GM04503 (cell line): ENCODE measurements at places on chromosomes 12 and 14.

DNA sequence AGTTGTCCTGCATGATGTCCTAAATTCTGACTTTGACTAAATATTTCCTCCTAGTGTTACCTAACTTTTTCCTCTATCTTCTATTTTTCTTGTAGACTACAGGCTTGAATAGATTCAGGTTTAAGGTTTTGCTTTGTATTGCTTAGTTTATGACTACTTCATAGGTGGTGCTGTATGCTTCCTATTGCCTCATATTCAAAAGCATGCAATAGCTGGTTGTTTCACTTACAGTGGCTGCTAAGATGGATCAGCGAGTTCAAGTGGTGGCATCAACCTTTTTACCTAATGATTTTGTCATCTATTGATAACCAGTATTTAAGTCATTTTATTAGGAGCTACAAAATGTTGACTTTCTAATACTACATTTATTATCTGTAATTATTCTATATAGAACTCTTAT lies 36.3 kb upstream of the BICD1 start:
- no peak for DNase-seq

DNA sequence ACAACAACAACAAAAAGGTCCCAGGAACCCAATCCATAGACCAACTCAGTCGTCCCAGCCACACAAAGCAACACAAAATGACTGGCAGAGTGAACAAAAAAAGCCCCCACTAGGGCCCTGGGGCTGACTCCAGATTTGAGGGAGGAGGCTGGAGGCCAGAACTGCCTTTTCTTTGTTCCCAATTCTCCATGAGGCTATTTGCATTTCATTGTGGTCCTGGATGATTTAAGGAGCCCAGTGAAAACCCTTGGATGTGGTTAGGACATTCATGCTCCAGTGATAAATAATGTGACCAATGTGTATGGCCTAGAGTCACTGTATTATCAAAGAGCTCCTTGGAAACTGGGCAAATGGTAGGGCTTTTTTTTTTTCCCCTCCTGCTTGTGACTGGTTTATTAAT lies 192.9 kb downstream of the NUAK1 start:
- no peak for DNase-seq

DNA sequence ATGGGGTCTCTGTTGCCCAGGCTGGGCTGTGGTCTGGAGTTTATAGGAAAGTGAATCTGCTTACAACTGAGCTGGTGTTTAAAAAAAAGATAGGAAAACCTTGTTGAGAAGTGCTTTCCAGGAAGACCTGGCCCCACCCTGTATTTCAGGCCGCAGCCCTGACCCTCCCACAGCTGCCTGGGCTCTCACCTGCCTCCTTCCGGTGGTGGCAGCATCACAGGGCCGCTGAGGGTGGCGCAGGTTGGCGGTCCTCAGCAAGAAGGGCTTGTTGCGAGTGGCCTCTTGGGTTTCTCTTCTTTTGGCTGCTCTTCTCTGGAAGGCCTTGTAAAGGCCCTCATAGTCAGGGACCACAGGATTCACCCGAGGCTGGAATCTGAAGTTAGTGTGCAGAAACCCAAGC lies 7.7 kb downstream of the FAM161B start:
- no peak for DNase-seq

DNA sequence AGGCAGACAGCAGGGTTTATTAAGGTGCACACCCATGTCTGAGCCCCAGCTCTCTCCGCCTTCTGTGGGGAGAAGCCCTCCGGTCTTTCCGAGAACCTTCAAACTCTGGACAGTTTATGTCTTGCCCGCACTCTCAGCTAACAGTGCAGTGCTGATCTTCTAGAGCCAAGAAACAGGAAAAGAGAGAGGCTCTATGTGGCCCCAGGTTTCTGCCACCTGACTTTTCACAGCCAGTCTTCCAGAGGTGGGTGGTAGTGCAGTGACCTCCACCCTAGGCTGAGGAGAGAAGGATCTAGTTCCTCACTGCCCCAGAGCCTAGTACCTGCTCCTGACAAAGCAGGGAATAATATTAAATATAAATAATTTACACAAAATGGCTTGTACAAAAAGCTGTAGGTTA lies 4.0 kb upstream of the SLC22A17 start:
- DNase-seq, result no peak

DNA sequence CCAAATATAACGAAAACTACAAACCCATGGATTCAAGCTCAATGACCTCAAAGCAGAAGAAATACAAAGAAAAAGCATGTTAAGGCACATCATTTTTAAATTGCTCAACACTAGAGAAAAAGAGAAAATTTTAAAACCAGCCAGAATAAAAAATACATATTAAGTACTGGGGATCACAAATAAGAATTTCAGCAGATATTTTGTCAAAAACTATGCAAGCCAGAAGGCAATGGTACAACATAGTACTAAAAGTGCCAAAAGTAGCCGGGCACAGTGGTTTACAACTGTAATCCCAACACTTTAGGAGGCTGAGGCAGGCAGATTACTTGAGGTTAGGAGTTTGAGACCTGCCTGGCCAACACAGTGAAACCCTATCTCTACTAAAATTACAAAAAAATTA lies 10.2 kb downstream of the SGPP1 start:
- DNase-seq, result no peak

DNA sequence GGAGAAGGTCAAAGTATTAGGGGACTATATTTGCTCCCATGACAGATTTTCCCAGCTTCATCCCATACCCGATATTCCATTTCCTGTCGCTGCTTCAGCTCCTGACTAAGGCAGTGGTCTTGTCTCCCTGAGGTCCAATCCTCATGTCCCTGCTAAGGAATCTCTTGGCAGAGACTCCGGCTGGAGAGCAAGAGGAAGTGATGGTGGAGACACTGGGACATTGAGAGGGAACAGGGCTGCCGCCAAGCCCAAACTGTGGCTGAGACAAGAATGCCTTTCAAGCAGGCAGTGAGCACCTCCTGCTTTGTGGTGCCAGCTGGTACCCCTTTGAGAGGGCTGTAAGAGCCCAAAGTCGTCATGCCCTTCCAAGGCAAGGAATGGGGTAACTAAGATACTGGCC lies 5.5 kb downstream of the SP7 start:
- no peak for DNase-seq

GRCh38 chr14:85182282-85182681 lies 347.7 kb upstream of the FLRT2 start:
- no peak for DNase-seq

DNA sequence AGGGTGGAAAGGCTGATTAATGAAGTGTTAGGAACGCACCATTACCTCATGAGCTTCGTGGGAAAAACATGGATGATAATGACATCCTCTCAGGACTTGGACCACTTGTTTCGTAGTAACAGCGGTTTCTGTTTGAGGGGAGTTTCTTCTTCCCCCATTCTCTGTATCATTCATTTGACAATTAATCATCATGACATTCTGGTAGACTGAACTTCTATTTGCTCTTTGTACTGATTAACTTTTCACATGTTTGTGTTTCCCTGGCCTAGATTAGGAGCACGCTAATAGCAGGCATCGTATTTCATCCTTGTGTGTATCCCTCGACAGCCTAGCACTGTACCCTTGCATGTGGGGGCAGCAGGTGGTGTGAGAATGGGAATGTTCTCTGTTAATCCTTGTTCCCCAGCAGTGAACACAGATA lies 8.0 kb downstream of the LRRC74A start:
- no peak for DNase-seq

DNA sequence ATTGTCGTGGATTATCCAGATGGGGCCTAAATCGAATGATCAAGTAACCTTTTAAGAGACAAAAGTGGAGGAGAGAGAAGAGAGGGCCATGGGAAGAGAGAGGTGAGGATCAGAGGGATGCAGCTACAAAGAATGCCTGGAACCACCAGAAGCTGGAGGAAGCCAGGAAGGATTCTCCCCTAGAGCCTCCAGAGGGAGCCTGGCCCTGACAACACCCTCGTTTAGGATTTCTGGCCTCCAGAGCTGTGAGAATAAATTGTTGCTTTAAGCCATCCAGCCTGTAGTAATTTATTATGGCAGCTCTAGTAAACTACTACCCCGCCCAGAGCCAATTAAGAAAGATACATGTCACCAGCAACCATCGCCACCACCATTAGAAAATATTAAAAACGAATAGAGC lies 46.2 kb upstream of the GSC start:
- no peak for DNase-seq

- DNase-seq, result no peak
Measured at GRCh38 chr12:97272471-97272870, 190.1 kb upstream of the RMST start.

DNA sequence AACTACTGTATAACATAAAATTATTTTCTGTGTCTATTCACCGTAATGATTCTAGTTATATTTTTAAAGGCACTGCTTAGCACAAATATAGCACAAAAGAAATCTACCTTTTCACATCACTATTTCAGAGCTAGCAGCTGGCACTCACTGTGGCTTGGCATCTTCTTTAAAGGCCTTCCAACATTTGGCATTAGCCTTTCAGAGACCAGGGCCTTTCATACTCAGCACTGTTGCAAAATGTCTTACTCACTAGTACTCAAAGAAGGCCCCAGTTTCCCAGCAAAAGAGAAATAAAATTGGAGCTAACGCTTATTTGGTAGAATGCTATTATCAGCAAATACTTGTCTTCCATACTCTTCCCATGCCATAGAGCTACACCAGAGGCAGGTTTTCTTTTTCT lies 238.4 kb downstream of the MED13L start:
- DNase-seq, result no peak

DNA sequence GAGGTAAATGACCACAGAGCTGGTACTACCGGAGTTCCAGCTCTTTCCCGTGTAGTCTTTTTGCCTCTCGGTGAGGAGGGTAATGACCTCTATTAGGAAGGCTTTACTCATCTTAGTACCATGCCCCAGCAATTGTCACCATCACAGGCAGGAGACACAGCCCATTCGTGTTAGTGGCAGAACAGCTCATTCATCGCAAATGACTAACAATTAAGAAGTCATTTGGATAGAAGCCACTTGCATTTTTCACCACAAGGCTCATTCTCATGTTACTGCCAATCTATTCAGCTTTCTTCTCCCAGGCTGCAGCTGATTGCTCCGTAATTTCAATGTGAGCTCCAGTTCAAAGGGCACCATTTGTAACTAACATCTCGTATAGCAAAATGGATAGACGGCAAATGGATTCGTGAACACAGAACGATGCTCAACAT lies 718.8 kb upstream of the TMEM132C start:
- peak; percentile 85 for DNase-seq

GRCh38 chr12:58346032-58346632 lies 404.8 kb downstream of the ATP23 start:
- DNase-seq, result no peak

DNA sequence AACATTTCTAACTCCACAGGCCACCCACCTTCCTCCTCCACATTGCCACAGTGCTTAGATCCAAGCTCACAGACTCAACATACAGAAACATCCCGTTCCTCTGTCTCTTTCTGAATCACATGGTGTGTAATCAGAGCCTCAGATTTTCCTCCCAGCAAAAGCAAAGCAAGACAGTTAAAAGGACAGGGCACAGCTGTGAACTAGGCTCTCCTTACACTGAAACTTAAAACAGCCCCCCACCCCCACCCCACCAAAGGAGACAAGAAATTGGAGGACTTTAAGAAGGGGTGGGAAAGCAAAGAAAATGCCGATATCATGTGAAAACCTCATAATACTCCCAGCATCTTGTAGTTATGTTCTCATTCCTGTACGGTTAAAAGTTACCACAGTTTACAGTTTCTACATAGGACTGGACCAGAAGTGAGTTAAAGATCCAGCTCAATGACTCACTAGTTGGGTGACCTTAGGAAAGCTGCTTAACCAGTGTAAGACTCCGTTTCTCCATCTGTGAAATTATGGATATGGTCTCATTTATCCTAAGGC lies 4.8 kb downstream of the YBX3 start:
- no peak for DNase-seq

DNA sequence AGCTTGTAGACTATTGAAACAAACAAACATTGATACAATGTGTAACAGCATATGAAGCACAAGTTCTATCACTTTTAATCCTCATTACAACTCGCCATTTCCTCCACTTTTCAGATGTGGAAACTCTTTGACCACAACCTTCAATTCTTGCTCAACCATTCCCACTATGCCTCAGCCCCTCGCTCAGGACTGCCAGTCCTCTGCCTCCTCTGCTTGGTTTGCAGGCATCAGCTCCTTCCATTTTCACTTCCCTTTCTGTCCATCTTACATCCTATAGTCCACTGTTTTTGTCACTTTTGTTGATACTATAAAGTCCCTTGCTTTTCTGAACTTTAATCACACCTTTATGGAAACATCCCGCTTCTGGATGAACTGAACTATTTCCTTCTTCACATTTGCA lies 28.2 kb upstream of the CD27 start:
- no peak for DNase-seq

DNA sequence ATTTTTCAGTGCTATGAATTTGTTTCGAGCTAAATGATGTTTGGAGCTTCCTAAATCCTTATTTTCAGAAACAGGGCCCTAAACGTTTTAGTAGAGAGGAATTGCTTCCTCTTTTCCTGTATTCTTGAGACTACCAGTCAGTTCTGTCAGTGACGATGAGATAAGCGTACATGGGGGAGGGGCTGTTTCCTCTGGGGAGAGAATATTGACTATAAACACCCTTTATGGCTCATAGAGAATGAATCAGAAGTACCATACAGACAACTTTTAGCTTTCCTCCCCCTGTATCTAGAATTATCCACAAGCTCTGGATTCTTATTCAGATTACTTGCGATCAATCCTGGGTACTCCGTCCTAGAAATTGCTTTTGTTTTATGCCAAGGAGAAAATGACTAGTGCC lies 5.1 kb downstream of the TBK1 start:
- no peak for DNase-seq

GRCh38 chr14:101709962-101710931 lies 51.3 kb upstream of the PPP2R5C start:
- DNase-seq, result no peak

DNA sequence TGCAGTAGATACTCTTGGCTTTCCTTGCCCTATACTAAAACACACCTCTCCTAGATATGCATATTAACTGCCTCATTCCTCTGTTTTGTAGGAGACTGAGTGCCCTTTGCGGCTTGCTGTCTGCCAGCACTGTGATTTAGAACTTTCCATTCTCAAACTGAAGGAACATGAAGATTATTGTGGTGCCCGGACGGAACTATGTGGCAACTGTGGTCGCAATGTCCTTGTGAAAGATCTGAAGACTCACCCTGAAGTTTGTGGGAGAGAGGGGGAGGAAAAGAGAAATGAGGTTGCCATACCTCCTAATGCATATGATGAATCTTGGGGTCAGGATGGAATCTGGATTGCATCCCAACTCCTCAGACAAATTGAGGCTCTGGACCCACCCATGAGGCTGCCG lies 15.4 kb downstream of the TRAFD1 start:
- DNase-seq, result no peak
